G401 (cell line): ENCODE measurements at places on chromosomes 11 and 22. TPM values are rescaled to one million over a fixed set of nuclear protein-coding genes. Genes with fewer than 3 reads are reported as not detected.

- no peak for DNase-seq
These were observed 109.9 kb downstream of the CSNK2A3 start for GRCh38 chr11:11243209-11243589.

GRCh38 chr11:119764108-119764868 lies 35.3 kb upstream of the NECTIN1 start:
- DNase-seq = peak; percentile 97

DNA sequence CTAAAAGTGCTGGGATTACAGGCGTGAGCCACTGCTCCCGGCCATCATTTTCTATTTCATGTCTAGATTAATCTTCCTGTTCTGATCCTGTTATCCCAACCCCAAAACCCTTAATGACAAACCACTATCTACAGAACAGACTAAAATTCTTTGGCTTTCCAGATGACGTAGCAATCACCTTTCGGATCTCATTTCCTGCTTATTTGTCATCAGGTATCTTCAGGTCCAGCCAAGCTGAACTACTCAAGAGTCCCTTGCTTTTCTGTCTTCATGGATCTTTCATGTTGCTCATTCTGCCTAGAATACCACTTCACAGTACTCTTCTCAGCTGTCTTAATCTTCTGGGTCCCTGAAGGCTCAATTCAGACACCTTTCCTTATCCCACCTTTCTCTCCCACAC lies 27.4 kb upstream of the IPO7 start:
- DNase-seq = no peak

The MDK gene
- total RNA-seq = 612 and 634 TPM in 2 replicates

DNA sequence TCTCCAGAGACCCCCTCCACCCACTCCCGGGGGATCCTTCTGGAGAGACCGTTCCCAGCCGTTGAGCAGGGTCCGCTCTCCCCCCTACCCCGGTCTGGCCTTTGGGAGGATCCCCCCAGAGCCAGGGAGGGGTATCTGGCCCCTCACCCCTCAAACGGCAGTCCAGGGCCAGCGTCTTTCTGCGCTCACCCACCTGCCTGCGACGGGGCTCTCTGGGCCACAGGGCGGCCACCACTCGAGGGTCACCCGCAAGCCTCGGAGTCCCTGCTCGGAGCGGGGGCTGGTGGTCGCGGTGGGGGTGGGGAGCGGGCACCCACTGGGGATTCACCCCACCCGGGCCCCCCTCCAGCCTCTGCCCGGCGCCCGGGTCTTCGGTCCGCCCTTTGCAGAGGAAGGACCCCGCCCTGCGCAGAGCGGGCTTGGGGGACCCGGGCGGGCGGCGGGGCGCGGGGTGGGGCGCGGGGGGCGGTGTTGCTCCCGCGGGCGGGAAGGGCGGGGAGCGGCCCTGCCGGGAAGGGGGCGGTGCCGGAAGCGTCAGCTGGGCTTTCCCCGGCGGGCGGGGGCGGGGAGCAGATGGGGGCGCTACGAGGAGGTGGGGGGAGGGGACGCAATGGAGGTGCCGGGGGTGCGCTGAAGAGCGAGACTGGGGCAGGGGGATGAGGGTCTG lies 16.6 kb downstream of the CRELD2 start:
- DNase-seq = no peak

- DNase-seq = no peak
These were observed 1.2 kb downstream of the DDX17 start for GRCh38 chr22:38504731-38505540.

DNA sequence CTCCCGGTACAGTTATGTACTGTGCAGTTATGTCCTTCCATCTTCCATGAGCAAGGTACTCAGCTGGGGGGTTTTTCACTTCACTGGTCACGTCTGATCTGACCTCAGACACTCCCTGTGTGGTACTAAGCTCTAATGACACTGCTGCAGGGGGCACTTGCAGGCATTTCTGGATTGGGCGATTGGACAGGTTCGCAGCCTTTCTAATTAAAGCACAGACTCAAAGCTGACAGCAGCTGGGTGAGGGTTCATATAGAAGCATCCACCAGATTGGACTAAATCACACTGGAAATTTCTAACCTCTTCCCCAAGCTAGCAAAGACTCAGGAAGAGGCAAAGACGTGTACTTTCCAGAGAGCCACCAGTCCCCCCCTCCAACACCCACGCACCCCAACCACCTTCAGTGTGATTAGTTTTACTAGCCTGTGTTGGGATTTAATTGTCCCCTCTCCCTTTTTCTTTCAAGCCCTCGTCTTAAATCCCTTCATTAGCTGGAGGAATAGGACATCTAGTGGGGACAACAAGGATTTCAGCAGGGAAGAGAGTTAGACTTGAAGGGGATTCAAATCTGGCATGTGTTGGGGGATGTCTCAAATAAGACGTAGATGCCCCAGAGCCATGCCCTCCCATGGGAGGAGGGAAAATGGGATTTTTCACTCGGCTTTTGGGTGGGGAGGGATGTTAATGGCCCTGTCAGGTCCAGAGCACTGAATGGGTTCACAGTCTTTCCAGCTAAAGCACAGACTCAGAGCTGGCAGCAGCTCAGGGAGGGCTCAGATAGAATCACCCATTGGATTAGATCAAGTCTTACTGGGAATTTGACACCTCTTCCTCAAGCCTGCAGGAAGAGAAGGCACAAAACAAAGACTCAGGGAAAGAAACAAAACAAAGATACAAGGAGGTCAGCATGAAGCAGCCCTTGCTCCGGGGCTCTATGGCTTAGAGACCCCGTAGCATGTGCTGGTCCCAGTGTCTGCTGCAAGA lies 10.9 kb downstream of the INS start:
- peak; percentile 15 for DNase-seq

DNA sequence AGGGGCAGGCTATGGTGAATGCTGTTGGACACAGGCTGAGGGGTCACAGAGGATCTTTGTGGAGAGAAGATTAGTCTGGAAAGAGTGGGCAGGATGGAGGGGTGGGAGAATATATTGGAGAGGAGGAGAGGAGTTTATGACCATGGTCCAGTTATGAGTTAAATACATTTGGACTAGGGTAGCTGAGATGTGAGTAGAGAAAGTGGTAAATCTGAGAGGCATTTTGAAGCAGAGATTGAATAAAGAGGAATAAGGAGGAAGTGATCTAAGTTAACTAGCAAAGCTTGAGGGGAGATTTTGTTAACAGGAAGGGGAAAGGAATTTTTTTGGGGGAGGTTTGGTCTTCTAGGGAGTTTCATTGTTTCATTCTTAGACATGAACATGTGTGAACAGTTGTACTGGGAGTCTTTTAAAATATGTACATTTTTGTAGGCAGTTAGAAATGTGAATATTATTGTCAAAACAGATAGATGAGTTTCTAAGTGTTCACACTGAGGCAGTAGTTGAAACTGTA lies 43.1 kb upstream of the EED start:
- no peak for DNase-seq

- no peak for DNase-seq
These were observed 12.2 kb downstream of the FAR1 start for GRCh38 chr11:13680501-13681264.

DNA sequence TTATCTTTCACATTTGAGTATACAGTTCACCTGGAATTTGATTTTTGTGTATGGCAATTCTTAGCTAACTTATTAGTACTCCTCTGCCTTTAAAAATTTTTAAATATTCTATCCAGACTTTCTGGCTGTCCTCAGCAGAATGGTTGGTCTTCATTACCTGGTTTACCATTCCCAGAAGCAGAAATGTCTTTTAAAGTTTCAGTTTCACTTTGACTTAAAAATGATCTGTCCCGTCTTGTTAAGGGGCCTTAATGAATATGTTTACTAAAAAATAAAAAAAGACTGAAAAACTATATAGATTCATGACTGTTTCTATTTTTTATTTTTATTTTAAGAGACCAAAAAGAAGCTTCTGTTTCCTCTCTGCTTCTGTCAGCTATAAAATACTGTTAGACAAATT lies 70.5 kb upstream of the TNRC6B start:
- DNase-seq = no peak

The FGF19 gene
- total RNA-seq = not detected in 2 replicates

The SMPD1 gene
- total RNA-seq = 7.3 and 14.1 TPM in 2 replicates

GRCh38 chr11:57778318-57779037 lies 16.9 kb downstream of the CTNND1 start:
- peak; percentile 79 for DNase-seq

- DNase-seq = no peak
These were observed 20.1 kb upstream of the CD44 start for GRCh38 chr11:35118906-35119305.

DNA sequence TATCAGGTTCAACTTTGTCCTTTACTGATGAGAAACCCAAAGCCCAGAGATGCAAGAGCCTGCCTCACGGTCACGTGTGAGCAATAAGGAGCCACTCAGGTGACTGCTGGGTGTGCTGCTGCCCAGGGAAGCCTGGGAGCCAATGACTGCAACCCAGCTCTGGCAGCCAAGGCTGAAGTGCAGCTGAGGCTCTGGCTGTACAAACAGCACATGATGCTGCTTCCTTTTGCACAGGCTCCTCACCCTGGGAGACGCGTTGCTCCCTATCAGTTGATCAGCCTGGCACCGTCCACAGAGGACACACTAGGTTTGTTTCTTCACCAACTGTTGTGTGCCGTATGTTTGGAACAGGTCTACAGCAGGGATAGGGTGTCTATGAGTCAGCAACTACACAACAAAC lies 168.7 kb downstream of the EFCAB6 start:
- no peak for DNase-seq

- DNase-seq = no peak
These were observed 320.9 kb upstream of the CCDC179 start for GRCh38 chr11:23181022-23181807.

- DNase-seq = peak; percentile 94
These were observed 91.5 kb downstream of the MORC2 start for GRCh38 chr22:30876915-30877553.

The GRAMD1B gene
- total RNA-seq = 31.0 and 33.3 TPM in 2 replicates
